T-helper 17 cell (primary cell): ENCODE measurements at places on chromosomes 12 and 14. TPM values are rescaled to one million over a fixed set of nuclear protein-coding genes. Genes with fewer than 3 reads are reported as not detected.

Gene CTDSP2
- 132 TPM for total RNA-seq

Gene HELB
- total RNA-seq: 51.8 TPM

Gene MANSC4
- total RNA-seq: not detected

Gene LYZ
- 134 TPM for total RNA-seq

Gene TBX5
- total RNA-seq: not detected

Gene TESPA1
- 160 TPM for total RNA-seq

Gene EID3
- 13.7 TPM for total RNA-seq

Gene RIMKLB
- 15.1 TPM for total RNA-seq

Gene RND1
- 8.2 TPM for total RNA-seq

Gene ZNF410
- 92.7 TPM for total RNA-seq

Gene CCDC197
- not detected for total RNA-seq

Gene BIN2
- total RNA-seq: 233 TPM

Gene CLECL1
- 1.5 TPM for total RNA-seq

Gene TEX52
- total RNA-seq: not detected

Gene GZMB
- not detected for total RNA-seq

DNA sequence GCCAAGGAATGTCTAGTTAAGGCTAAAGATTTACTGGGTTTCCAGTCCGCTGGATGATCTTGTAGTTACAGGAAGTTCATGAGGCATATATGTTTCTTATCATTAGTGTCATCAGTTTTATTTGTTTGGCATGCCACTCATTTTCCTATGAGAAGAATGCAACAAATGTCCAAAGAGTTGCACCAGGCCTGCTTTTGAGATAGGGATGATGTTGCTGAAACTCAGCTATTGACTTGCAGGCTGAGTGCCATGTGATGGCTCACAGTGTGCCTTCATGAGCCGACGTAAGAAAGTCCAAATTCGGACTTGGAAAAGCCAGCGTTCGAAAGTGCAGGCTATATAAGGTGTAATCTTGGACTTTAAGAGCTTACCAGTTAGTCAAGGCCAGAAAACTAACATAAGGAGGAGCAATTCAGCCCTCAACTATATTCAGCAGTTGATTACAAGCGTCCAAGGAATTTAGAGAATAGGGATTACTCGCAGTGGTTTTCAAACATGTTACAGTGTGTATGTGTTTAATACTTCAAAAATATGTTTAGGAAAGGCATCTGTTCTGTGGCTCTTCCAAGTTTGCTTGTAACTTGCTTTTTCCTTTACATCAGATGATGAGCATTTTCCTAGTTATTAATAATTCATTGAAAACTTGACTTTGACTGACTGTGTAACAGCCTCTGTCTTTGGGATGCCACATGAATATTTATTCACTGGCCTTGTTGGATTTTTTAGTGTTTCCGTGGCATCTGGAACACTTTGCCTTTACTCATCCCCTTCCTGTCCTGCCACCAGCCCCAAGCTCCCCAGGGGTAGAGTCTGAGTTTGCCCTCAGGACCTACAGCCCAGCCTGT lies 101.3 kb downstream of the LGMN start:
- DNase-seq: no peak

GRCh38 chr14:99564926-99565259 lies 39.1 kb downstream of the CCDC85C start:
- no peak for DNase-seq

GRCh38 chr14:67418401-67419191 lies 6.6 kb upstream of the PLEK2 start:
- no peak for DNase-seq

- no peak for DNase-seq
These were observed 159.5 kb downstream of the ETV6 start for GRCh38 chr12:11808931-11809330.

DNA sequence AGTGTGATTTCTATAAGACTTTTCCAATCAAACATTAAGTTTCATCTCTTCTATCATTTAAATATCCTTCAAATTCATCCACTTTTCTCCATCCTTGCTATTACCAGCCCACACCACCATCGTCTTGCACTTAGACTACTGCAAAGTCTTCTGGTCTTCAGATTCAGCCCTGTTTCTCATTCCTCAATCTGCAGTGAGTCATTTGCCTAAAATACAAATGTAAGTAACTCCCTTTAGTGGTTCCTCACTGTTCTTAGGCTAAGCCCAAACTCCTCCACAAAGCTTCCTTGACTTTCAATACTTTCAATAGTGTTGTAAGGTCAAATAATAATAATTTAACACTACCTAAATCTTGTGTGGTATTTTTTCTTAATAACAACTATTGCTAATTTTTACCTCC lies 83.3 kb downstream of the PLEKHG7 start:
- no peak for DNase-seq

- no peak for DNase-seq
These were observed 105.9 kb downstream of the MED13L start for GRCh38 chr12:116171549-116171948.

DNA sequence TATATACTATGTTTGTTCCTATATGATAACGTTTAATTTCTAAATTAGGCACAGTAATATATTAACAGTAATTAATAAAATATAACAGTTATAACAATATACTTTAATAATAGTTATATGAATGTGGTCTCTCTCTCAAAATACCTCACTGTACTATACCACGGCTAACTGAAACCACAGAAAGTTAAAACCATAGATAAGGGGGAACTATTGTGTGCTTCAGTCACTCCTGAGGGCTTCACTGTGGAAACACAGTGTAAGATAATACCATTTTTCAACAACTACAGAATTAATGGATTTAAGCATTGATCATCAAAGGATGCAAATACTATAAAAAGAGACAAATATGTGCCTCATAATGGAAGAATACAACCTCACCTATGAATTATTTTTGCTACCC lies 266.4 kb upstream of the RGS6 start:
- DNase-seq: no peak

DNA sequence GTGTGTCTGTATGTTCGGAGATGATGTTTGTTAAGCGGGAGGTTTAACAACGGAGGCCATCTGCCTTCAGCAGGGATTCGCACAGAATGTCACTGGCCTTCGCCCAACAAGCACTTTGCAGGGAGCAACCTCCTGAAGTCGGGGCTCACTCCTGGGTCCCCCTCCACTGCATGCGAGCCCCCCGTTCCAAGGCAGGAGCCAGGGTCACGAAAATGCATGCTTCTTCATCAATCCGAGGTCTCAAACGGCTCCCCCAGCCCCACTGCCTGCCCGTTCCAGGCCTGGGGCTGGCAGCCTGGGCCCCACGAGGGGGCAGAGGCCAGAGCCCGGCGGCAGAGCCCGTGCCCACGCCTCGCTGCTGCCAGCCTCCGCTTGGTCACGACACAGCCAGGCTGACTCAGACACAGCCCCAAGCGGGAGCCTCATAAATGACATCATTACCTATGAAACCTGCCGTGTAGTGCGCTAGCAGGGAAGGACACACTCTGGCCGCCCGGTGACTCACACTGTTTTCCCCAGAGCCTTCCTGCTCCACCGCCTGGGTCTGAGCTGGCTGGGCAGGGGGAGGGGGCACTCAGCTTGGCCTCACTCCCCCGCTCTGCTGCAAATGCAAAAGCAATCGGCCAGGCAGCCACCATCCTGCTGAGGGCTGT lies 169.5 kb upstream of the RTL1 start:
- DNase-seq: no peak

DNA sequence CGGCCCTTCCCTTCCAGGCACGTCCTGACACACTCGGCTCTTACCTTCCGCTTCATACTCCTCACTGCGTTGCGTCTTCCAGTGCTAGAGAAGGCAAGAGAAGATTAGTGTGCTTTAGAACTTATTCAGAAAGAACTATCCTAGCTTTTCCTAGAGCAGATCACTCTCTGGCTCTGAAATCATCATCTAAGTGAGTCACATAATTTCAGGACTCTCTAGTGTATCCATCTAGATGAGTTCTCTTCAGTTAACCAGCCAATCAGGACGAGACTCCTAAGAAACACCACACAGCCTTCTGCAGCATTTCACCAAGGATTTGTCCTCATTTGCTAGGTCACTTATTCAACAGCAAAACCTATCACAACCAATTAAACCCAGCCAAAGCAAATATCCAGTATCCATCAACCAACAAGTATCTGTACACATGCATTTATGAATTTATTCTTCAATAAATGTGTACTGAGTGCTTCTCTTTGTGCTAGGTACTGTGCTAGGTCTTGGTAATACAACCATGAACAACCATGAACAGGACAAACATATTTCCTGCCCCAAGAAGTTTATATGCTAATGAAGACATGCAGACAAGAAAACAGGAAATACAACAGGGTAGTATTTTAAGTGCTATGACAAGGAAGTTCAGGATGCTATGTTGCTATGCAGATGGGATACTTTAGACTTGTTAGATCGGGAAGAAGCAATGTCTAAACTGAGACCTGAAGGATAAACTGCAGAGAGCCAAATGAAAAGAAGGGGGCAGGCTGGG lies 52.1 kb downstream of the NIN start:
- no peak for DNase-seq

DNA sequence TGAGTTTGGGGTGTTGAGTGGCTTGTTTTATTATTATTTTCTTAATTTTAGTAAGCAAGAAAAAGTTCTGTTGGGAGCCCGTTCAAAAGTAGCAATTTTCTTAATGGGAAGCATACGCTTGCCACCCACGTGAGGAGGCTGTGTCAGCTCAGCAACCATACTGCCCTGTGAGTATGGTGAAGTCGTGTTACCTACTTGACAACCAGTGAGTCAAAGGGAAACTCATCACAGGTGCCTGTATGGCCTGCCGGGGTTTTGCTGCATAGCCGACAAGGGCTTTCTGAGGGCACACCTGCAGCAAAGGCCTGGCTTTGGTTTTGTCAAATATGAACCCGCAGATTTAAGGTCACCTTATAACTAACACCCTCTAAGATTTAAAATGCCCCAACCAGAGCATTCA lies 31.1 kb downstream of the PITPNM2 start:
- no peak for DNase-seq

- no peak for DNase-seq
These were observed 58.4 kb downstream of the SOX5 start for GRCh38 chr12:23891115-23891514.

- DNase-seq: no peak
These were observed 26.8 kb downstream of the FERMT2 start for GRCh38 chr14:52923902-52924575.

DNA sequence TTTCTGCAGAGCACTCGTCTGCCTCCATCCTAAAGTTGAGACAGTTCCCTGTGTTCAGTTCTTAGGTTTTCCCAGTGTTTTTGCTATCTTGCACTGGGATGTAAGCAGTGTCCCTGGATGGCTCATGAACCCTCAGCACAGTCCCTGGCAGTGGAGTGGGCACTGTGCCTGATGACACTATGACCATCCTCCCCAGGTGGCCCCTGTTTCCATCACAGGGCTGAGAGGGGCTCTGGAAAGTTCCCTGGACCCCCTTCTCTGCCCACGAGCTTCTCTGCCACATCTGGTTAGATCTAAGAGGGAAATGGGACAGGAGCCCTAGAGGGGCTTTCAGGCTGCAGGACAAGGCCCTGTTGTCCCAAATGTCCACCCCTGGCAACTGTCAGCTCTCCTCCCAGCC lies 249.8 kb upstream of the SFSWAP start:
- no peak for DNase-seq

GRCh38 chr12:29533815-29534489 lies 36.5 kb upstream of the OVCH1 start:
- no peak for DNase-seq

- DNase-seq: no peak
These were observed 510.7 kb downstream of the C12orf50 start for GRCh38 chr12:87518481-87518880.

DNA sequence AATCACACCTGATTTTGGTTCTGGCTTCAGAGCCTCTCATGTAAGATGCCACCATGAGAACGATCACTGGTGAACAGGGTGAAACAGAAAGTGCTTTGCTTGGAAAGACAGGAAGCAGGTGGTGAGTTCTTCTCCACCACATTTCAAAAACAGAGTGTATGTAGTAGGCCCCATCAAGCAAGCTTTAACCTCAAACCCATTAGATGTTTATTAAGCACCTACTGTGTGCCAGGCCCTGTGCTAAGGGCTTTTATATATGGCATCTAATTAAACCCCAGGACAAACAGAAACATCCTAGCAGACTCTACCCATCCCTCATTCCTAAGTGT lies 47.8 kb upstream of the MED13L start:
- no peak for DNase-seq

DNA sequence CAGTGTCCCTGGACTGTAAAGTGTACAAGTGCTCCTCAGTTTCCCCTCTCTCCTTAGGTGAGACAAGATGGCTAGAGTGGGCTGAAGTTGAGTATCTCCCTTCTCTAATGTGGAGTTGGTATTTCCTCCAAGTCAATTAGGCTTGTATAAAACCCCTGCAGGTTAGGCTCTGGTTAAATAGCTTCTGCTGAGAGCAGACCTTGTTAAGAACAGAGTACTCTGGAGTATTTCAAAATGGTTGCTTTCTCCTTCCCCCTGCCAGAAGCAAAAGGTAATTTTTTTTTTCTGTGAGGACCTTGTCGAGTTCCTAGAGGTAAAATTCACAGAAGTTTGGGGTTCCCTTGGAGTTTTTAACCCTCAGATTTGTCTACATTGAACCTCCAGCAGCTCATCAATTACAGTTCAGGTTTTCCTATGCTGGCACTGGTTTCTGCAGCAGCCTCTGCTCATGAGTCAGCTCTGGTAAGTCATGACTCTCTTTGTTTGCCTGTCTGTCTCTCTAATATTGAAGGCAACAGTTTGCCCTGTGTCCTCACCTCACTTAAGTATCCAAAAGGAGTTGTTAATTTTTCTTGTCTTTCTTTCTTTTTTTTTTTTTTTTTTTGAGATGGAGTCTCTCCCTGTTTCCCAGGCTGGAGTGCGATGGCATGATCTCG lies 27.8 kb upstream of the GLIPR1 start:
- no peak for DNase-seq

- no peak for DNase-seq
These were observed 44.6 kb upstream of the KRAS start for GRCh38 chr12:25295361-25295760.

- DNase-seq: no peak
These were observed 703.1 kb upstream of the MDGA2 start for GRCh38 chr14:48378541-48378940.

GRCh38 chr12:5636907-5637306 lies 205.0 kb downstream of the NTF3 start:
- no peak for DNase-seq

DNA sequence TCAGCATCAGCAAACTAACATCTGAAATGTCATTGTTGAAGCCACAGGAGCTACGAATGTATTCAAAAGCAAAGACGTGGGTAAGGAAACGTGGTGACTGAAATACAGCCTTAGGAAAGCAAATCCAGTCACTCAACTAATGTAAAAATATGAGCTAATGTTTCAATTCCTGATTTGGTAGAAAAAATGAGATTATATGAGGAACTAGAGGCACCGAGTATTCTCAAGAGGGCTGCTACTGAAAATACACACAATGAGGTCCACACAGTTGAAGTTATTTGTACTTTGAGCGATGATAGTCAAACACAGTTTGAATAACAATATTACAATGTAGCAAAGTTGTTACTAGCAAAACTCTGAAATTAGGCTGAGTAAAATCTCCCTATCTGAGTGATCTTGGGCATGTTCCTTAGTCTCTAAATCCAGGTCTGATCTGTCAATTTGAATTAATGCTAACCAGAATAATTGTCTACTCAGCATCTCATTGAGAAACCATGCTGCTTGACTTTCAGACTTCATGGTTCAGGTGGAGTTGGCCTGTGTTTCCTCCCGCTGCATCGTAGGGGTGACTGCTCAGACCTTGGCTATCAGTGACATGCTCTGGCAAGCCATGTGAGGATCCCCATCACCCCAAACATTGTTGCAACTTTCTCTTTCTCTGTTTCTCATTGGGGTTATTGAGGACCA lies 467.1 kb upstream of the SOX5 start:
- no peak for DNase-seq
